ENCODE measurements at places on chromosomes 2 and 18. TPM values are rescaled to one million over a fixed set of nuclear protein-coding genes. Genes with fewer than 3 reads are reported as not detected.

The PARD6G gene
- total RNA-seq, result 3.3 TPM

The CMPK2 gene
- 0.28 TPM for total RNA-seq

- DNase-seq, result no peak
Observed at GRCh38 chr2:143875295-143876233, 644.4 kb downstream of the ZEB2 start.

GRCh38 chr2:79982445-79982844, 322.1 kb downstream of the LRRTM1 start:
- no peak for DNase-seq

- no peak for DNase-seq
Observed at GRCh38 chr2:86556508-86556907, 6.7 kb downstream of the CHMP3 start.

DNA sequence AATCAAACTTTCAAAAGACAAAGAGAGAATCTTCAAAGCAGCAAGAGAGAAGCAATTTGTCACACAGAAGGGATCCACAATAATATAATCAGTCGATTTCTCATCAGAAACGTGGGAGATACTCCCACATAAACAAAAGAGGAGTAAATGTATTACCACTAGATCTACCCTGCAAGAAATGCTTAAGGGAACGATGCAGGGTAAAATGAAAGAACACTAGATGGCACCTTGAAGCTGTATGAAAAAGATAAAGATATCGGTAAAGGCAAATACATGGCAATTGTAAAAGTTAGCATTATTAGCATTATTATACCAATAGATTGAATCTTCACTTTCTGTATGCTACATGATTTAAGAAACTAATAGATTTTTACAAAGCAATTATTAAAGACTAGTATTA, 677.0 kb downstream of the SUCLG1 start:
- no peak for DNase-seq

GRCh38 chr2:239673641-239674040, 272.8 kb upstream of the HDAC4 start:
- DNase-seq, result no peak

GRCh38 chr18:76957384-76958355, 135.3 kb downstream of the ZNF236 start:
- DNase-seq, result no peak

DNA sequence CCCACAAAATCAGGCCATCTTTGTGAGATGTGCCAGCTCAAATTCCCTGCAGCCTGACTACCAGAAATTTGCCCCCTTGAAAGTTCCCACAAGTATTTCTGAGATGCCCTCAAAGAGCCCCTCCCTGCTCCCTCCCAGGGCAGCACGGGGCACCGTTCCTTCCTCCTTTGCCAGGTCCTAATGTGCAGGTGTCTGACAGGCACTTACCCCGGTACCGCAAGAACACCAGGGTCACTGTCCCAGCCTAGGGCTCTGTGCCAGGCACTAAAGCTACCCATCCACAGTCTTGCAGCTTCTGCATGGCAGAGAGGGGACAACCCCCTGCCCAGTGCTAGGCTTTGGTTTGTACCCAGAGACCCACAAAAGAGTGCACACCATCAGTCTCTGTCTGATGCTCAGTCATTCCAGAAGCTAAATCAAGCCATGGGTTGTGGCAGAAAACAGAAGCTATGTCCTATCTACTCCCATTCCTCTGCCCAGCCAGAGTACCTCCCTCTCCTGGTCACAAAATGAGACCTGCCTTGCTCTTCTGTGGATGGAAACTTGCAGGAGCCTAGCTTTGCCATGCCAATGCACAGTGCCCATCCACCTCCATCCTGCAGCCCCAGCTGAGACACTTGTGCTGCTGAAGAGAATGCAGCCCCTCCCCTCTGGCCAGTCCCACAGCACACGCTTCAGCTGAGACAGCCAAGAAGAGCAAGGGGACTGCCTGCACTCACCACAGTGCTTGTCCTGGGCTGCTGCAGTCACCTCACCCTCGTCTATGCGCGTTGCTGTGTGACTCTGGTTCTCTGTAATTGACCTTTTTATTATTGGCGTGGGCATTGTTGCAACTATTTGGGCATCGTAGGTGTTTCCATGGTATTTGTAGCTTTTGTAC, 48.7 kb downstream of the INPP5D start:
- no peak for DNase-seq
